ENCODE measurements at places on chromosomes 12 and 14.

DNA sequence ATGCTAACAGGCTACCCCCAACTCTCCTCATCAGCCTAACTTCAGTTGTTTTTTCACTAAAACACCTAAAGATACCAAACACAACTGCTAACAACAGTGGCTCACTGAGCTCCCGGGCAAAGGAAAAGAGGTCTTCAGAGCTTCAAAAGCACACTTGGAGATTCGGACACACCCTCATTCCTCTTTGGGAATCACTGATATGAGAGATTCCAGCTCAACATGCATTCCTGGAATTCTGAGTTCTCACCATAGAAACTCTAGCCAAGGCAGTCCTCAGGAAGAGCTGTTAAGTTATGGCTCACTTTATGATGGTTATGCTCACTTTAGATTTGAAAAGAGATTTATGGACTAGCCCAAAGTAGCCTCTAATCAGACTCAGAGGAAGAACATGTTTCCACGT, 40.1 kb downstream of the STXBP6 start:
- DNase-seq = no peak

DNA sequence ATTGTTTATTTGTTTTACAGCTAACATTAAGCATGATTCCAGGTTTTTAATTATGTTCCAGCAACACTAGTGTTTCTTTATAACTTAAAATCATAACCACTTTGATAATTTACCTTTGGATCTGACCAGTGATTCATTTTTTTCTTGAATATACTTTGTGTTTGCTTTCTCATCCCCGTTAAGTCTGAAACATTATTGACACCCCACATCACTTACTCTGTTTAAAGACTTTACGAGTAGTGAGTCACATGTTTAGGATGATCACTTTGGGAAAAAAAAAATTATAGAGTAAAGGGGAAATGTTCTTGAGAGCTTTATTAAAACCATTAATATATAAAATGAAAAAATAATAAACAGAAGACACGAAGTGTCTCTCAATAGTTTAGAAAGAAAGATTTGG, 132.2 kb downstream of the MON2 start:
- no peak for DNase-seq

DNA sequence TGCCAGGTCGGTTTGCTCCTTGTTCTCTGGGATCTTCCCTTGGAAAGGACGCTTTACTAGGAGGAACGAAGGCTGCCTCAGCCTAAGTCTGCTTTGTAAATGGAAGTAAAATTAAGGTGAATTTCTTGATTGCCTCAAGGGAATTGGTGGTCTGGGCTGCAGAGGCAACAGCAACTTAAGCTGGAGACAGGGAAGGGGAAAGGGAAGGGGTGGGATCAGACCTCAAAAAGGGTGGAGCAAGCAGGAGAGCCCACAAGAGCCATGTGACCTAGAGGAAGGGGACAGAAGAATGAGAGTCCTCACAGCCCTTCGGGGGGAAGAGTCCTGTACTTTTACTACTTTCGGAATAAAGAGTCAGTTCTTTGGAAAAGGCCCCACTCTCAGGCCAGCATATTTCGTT, 147.9 kb downstream of the PPM1H start:
- no peak for DNase-seq

DNA sequence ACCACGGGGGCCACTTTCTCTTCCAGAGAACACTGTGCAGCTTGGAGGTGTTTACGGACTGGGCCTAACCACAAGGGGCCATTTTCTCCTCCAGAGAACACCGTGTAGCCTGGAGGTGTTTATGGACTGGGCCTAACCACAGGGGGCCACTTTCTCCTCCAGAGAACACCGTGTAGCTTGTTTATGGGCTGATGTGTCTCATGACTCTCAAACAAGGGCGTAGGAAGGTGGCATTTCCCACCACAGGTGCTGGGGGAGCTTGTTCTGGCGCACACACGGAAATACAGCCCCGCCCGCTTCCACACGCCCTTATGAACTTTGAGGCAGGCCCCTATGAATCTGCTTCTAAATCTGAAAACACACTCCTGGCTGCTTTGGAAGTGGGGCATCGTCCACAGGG, 174.6 kb upstream of the SFSWAP start:
- DNase-seq = peak; percentile 55

DNA sequence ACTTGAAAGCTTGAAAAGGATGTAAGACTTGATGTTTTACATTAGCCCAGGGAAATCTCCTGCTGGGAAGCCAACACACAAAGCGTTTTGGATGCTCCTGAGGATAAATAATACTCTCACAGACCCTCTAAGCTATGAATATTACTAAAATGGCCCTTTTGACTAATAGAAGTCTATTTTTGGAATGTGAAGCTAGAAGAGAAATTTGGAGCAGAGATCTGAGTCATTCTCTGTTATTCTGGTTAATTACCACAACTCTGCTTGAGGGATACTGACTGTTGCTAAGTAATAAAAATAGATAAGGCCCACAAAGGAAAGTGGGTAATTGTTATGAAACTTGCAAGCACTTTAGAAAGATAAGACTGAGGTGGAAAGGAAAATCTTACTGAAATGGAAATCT, 346.2 kb upstream of the STXBP6 start:
- no peak for DNase-seq

GRCh38 chr14:100030452-100031153, 34.6 kb upstream of the EVL start:
- no peak for DNase-seq

DNA sequence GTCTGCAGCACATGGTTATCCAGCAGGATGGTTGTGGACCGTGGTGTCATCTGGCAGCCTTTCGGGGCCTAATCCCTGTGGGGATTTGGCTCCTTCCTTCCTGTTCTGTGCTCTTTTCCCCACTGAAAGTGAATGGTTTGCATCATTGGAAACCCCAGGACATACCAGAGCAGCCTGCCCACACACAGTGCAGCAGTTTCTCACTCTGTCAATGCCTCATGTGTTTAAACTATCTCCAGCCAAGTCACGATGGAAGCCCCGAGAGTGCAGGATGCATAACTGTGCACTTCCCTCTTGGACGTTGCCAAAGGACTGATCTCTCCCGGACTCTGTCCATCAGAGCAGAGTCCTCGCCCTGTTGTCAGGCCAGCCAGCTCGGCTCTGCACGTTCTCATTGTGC, 29.0 kb upstream of the AMN start:
- DNase-seq = no peak

- no peak for DNase-seq
Observed at GRCh38 chr12:41336041-41336549, 148.0 kb downstream of the PDZRN4 start.

- no peak for DNase-seq
Observed at GRCh38 chr12:69556383-69556782, 28.9 kb upstream of the CCT2 start.

DNA sequence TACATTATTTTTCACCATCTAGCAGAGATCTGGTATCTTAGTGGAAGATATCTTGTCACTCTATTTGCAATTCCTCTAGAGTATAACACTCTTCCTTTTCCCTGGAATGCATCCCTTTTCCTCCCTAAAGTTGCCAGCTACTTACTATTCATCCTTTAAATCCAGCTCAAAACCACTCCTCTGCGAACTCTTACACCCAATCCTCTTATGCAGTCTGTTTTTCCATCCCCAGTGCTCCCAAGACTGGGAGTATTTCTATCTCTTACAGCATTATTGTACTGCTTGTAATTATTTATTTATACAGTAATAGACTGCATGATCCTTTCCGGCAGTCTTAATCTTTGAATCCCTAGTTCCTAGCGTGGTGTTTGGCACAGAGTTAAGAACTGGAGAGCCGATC, 2.9 kb upstream of the SRGAP1 start:
- DNase-seq = no peak

DNA sequence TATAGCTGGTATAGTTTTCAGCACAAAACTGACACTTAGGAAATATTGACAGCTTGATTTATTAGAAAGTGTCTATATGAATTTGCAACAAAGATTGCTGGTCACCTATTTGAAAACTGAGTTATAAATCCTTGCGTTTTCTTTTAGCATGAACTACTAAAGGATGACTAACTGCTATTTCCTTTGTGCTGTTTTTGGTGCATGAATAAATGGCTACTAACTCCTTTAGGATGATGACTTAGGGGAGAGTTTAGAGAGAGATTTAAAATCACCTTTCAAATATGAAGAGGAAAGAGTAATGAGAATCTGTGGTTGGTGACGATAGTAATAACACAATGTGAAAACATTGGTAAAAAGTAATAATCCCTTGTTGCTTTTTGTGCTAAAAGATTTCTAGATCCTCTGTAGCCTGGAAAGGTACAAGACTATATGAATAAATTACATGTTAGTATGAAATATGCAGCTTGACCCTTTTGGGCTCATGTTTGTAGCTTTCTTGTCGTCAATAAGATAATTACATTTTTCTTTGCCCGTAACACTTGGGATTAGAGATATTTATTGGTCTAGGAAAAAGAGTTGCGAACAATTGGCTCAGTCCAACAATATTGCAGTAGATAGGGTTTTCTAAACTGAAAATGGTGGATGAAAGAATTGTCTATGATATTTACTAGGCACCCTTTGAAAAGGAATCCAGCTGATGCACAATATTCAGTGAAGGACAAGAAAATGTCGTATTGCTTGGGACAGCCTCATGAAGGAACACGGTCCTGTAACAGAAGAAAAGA, 453.0 kb downstream of the ADAMTS20 start:
- no peak for DNase-seq

DNA sequence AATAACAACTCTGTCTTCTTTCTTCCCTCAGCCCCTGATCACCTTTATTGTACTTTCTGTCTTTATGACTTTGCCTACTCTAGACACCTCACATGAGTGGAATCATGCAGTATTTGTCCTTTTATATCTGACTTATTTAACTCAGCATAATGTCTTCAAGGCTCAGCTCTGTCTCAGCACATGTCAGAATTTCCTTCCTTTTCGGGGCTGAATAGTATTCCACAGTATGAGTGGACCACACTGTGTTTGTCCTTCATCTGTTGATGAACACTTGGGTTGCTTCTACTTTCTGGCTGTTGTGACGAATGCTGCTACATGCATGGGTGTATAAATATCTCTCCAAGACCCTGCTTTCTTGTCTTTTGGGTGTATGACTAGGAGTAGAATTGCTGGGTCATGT, 117.6 kb downstream of the KIF26A start:
- DNase-seq = no peak

Data from CD4-positive, alpha-beta T cell treated with Interleukin-17A for 1 hour (primary cell).